ENCODE measurements at places on chromosomes 11 and 22.

DNA sequence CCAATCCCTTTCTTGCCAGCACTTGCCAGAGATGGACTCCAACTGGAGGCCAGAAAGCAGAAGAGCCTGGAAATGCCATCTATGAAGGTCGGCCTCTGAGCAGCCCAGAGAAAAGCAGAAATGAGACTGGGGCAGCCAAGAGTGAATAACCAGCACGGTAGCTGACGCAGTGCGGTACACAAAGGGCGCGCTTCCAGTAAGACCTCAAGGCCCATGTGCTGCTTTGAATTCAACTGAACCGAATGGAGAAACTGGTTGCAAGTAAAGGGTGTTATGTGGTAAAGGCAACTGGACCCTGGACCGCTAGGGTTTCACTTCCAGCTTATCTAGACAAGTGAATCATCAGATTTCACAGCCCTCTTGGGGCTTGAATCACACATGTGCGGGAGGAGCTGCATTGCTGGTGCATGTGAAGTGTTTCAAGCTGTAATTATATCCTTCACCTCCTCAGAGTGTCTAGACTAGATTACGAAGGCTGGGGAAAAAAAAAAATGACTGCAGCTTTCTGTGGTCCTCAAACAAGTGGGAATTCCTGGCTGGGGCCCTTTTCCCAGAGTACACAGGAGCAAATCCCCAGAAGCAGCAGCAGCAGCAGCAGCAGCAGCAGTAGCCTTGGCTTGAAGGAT lies 128.9 kb downstream of the CCDC34 start:
- peak; percentile 93 for DNase-seq

DNA sequence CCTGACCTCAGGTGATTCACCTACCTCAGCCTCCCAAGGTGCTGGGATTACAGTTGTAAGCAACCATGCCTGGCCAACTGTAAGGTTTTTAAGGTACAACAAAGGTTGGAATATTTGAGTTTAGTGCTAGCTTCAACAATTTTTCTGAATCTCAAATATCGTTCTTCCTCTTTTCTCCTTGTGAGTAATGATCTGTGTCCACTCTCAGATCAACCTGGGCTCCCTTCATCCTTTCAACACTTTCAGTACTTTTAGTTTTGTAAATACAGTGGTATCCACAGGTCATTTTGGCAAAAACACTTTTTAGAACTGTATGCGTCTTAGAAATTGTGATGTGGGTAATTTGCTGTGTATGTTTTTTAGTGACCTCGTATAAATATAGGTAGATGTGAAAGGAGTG lies 7.9 kb downstream of the PACS1 start:
- no peak for DNase-seq

DNA sequence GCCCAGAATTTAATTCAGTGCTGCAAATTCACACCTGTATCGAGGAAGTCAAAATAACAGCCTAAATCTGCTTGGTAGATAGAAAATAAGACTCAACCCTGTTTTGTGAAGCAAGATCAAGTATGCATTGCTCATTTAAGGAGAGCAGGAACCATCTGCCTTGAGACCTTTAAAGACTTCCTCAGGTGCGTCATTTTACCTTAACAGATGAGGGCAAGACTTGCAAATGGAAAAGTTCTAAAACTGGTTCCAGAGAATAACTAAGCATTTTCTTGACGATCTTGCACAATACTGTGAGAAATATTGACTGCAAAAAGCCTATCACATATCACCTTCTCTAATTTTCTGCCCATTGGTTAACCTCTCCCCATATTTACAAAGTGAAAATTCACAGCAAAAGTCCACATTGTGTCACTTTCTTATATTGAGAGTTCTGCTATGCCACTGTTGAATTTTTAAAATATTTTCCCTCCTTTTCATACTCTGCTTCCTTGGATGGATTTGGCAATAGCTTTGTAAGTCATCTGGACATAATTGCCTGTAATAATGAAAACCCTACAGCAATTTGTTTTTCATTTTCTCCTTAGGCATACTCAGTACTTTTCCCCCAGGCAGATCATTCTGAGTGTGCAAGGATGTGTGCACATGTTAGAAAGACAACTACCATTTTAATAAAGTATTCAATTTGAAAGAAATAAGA lies 234.2 kb downstream of the AASDHPPT start:
- DNase-seq = no peak

DNA sequence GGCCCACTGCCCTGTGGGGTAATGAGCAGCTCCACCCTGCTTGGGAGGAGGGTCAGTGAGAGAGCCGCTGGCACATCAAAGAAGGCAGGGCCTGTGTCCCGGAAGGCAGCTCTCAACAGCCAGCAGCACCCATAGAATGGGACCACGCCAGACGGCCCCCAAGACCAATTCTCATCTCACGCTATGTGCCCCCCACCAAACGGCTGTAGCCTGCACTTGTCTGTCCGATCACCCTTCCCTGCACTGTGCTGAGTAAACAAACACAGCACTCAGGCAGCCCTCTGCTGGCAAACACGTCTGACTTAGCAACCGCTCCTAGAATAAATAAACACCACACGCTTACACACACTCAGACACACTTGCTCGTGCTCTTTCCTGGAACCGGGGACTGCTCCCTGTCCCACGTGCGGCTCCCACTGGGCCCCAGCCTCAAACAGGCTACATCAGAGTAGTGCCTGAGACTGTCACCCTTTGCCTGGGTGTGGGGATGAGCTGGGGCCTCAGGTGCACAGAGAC lies 53.2 kb upstream of the CDON start:
- DNase-seq = peak; percentile 40

GRCh38 chr11:86145439-86146156 lies 76.7 kb upstream of the PICALM start:
- no peak for DNase-seq

- DNase-seq = no peak
These were observed 35.2 kb downstream of the LRFN4 start for GRCh38 chr11:66891851-66892660.

DNA sequence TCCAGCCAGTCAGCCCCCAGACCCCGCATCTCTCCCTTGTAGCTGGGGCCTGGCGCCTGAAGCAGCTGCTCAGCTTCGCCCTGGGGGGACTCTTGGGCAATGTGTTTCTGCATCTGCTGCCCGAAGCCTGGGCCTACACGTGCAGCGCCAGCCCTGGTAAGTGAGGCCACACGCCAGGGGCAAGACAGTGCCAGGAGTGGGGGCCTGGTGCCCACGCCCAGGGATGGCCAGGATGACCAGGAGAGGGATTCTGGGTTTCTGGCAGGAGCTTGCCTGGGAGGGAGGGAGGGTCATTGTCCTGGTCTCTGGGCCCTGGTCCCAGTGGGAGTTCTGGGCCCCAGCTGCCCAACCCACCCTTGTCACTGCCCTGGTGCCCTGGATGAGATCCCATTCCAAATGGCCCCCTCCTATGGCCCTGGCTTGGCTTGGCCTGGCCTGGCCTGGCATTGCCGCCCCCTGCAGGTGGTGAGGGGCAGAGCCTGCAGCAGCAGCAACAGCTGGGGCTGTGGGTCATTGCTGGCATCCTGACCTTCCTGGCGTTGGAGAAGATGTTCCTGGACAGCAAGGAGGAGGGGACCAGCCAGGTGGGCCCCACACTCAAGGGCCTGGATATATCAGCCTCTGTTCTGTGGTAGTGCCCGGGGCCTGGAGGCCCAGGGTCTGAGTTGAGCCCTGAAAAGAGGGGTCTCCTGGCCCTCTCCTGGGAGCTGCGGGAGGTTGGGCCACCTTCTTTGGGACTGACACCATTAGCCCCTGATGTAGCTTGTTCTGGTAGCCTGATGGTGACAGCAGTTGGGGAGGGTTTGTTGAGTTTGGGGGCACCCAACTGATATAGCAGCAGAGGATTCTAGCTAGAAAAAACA lies 3.7 kb downstream of the SLC39A13 start:
- DNase-seq = no peak

GRCh38 chr11:80432057-80432456 lies 991.2 kb upstream of the TENM4 start:
- no peak for DNase-seq

DNA sequence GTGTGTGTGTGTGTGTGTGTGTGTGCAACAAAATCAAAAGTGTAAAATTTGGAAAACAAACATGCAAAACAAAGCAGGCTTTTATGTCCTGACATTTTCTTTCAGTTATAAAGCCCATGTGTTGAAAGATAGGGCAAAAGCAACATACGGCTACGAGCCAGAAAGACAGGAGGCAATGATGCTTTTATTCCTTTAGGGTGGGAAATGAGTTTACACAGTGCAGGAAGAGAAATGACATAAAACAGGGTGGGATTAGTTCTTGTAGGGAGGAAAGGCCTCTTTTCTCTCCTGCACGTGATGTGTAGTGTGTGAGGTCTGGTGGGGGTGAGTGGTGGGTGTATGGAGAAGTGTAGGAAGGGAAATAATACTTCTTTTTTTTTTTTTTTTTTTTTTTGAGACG lies 29.4 kb downstream of the IL18 start:
- no peak for DNase-seq

DNA sequence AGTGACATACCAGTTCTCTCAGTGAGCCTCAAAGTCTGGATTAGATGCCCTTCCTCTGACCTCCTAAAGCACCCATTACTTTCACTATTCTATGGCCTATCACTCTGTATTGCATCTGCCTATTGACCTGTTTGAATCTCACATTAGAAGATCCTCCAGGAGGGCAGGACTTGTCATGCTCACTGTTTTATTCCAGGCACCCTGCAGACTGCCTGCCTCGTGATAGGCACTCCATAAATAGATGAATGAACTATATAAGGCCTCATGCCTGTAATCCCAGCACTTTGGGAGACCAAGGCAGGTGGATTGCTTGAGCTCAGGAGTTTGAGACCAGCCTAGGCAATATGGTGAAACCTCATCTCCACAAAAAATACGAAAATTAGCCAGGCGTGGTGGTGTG lies 160.1 kb upstream of the CADM1 start:
- DNase-seq = no peak

DNA sequence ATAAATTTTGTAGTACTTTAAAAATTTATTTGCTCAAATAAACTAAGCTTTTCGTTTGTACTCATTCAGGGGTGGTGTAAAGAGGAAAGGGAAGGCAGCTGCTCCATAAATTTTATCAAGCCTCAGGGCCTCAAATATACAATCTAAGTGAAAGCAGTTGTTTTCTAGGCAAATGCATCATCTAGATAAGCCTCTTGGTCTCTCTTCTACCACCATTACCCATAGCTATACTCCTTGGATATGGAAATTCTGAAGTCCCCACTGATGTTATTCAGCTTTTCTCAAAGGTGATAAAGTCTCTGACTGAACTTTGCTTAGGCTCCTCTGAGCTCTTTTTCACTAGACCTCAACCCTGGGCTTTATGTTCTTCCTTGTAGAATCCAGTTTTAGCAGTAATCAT lies 1313.1 kb downstream of the JRKL start:
- DNase-seq = no peak

GRCh38 chr22:38761202-38762162 lies 5.7 kb upstream of the SUN2 start:
- no peak for DNase-seq

GRCh38 chr11:46252373-46252914 lies 25.0 kb upstream of the CREB3L1 start:
- DNase-seq = no peak

DNA sequence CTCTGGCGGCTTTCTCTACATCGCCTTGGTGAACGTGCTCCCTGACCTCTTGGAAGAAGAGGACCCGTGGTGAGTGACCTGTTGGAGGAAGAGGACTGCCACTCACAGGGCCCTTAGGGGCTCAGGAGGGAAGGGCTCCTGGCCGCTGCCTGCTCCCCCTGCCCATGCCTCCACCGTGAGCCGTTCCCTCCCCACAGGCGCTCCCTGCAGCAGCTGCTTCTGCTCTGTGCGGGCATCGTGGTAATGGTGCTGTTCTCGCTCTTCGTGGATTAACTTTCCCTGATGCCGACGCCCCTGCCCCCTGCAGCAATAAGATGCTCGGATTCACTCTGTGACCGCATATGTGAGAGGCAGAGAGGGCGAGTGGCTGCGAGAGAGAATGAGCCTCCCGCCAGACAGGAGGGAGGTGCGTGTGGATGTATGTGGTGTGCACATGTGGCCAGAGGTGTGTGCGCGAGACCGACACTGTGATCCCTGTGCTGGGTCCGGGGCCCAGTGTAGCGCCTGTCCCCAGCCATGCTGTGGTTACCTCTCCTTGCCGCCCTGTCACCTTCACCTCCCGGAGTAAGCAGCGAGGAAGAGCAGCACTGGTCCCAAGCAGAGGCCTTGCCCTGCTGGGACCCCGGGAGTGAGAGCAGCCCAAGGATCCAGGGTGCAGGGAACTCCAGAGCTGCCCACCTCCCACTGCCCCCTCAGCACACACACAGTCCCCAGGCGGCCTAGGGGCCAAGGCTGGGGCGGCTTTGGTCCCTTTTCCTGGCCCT lies 6.9 kb downstream of the SLC39A13 start:
- DNase-seq = no peak

DNA sequence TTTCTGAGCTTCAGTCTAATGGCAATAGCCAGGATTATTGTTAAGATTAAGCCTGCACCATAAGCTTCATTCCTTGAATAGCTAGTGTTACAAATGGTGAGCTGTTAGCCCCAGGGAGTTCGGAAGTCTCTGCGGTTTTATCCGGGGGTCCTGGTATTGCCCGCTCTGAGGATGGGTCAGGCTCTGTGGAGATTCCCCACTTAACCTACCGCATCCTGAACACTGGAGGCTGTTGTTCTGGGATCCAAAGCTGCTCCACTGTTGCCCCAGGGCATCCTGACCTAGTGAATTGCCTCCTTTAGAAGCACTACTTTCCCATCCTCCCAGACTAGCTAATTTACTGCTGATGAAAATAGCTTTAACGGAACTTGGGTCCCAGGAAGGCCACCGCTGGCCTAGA lies 14.5 kb upstream of the PEX26 start:
- no peak for DNase-seq

DNA sequence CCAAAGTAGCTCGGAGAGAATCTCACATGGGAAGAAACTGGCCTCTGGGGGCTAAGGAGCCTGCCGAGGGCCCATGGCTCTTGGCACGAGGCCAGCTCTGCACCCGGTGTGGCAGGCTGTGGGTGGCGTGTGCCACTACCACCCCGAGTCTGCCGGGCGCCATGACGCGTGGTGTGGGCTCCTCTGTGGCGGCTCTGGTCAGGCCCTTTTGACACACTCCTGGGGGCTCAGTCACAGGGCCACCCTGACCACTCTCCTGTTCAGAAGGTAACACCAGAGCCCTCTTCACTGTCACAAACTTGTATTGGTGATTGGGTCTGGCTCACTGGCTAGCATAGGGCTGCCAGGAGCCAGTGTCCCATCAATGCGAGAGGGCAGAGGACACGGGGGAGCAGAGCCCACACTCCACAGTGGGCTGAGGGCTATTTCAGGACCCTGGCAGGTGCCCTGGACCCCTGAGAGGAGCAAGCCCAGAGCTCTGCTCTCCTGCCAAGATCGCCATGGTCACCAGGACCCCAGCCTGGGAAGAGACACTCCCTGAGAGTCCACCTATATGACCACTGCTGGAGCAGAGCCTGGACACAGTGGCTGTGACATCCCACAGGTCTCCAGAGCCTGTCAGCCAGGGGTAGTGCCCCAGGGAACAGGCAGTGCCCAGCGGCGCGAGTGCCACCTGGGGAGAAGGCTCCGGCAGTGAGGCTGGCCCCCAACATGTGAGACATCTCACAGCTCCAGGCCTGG lies 8.6 kb upstream of the PPM1F start:
- DNase-seq = no peak

Data from NCI-H2171 (cell line).